NCI-H748 treated with DMSO at 0.1 percent for 48 hours (cell line): ENCODE measurements at places on chromosomes 6 and 20.

GRCh38 chr6:124924333-124924759 lies 37.9 kb upstream of the RNF217 start:
- DNase-seq = no peak

DNA sequence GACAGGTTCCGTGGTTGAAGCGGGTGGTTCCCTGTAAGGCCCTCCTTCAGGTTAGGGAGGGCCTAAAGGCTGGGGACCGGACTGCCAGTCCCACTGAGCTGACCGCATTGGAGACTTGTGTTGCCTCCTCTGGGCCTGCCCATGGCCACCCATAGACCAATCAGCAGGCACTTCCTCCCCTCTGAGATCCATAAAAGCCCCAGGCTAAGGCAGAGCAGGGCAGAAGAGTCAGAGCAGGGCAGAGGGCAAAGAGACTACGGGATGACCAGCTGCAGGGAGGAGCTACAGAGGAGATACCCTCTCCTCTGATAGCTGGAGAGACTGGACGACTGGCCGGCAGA lies 537.4 kb downstream of the TENT5A start:
- DNase-seq = no peak

GRCh38 chr6:129908858-129909257 lies 47.7 kb upstream of the TMEM244 start:
- DNase-seq = no peak

GRCh38 chr20:24782301-24782700 lies 166.8 kb upstream of the CST7 start:
- DNase-seq = no peak

GRCh38 chr6:160368670-160369069 lies 20.5 kb downstream of the SLC22A3 start:
- no peak for DNase-seq

GRCh38 chr6:11241793-11242201 lies 9.3 kb upstream of the NEDD9 start:
- DNase-seq = no peak

- DNase-seq = no peak
Measured at GRCh38 chr6:7196019-7196402, 88.2 kb downstream of the RREB1 start.

- no peak for DNase-seq
Measured at GRCh38 chr6:140271759-140272377, 897.4 kb upstream of the CITED2 start.

DNA sequence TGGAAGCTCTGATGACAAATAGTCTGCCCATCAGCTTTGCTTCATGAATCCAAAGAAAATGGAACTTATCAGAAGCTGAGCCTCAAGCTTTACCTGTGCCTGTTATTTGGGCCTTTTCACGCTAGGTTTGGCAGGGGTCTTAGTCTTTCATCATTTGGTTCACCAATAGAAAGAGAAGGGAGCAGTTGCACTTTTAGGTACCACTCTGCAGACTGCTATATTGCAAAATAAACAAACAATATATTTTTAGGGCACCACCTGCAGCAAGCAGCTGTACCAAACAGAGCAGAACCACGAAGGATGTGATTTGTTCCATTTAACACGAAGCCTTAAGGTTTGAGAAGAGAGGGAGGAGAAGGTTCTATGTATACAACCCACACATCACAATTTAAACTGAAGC lies 291.4 kb upstream of the RNF217 start:
- peak; percentile 33 for DNase-seq

- DNase-seq = no peak
Measured at GRCh38 chr6:164753517-164753916, 555.9 kb downstream of the C6orf118 start.

DNA sequence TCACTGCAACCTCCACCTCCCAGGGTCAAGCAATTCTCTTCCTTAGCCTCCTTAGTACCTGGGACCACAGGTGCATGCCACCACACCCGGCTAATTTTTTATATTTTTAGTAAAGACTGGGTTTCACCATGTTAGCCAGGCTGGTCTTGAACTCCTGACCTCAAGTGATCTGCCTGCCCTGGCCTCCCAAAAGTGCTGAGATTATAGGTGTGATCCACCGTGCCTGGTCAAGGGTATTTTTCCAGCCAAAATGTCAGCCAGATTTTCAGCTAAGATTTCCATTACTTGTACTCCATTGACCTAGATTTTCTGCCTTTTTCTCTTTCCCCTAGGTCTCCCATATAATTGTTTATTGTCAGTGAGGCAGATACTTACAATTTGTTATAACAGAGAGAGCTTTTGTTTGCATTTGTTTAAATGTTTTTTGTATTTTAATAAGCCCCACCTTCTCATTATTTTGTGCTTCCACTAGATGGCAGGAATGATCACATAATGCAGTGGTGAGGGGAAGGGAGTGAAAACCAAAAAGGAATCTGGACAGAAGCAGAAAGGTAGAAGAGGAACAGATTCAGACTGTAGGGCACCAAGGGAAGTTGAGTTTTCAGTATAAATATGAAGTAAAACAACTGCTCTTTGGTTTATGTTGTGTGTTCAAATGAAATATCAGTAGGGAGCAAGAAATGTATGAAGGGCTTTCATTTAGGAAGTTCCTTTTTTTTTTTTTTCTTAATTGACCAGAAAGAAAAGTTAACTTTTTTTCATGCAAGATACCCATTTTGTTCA lies 29.7 kb downstream of the RPF2 start:
- DNase-seq = peak; percentile 50

DNA sequence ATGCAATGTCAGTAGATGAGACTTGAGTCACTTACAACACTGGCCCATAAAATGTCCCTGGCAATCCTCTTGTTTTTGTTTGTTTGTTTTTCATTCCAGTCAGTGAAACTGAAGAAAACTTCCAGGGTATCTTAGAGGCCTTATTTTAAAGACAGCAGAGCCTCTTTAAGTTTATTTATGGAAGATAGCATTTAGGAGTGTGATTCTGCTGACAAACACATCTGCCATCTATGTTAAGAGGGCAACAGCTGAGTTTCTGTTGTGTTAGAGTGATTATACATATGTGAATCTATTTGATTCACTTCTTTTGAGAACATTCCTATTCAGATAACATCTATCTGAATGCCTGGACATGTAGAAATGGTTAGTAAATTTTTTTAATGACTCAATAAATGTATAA lies 812.6 kb downstream of the TENT5A start:
- no peak for DNase-seq

DNA sequence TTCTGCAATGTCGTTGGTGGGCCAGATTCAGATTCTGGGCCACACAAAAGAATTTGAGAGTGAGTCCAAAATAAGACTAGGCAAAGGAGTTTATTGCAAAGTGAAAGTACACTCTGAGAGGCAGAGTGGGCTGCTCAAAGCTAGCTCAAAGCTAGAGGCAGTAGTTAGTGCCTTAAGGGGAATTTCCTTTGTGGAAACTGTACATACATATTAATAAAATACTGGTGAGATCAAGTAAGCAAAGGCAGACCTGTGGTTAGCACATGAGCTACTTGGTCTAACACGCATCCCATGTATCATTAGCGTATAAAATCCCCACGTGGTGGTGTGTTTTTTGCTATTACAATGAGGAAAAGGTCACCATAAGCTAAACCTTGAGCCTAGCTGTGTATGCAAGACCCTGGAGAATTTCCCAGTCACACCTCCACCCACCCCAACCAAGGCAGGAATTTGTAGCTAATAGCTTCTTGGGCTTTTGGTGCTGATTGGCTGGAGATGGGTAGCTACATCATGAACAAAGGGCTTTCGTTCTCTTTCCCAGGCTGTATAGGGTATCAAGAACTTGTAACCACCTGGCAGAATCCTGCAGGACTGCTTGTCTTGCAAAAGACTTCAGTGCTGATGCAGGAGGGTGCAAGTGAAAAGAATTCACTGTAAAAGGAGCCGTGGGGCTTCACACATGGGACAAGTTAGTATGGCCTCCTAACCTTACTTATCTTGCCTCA lies 14.7 kb upstream of the TRIM26 start:
- DNase-seq = no peak

GRCh38 chr6:1538369-1538768 lies 71.3 kb upstream of the FOXC1 start:
- DNase-seq = no peak
